Esophagus muscularis mucosa (tissue), 4 donors: ENCODE measurements at places on chromosomes 12 and 14.

DNA sequence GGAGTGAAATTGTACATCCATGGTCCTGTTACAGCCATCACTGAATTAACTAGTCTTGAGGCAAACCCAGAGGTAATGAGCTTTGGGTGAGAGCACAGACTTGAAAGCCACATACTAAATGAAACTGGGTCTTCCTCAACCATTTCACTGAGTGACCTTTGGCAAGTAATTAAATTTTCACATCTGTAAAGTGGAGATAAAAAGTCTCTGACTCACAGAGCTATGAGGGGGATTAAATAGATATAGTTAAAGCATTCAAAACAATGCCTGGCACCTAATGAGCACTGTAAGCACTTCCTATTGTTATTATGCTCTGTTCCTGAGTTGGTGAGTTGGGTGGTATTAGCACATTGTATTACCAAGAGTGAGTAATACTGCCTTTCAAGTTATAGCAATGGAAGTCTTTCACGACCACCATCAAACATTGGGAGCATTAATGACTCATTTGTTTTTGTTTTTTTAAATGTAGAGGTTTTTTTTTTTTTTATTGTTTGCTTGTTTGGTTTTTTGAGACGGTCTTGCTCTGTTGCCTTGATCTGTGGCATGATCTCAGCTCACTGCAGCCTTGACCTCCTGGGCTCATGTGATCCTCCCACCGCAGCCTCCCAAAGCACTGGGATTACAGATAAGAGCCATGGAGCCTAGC, 12.5 kb upstream of the STRN3 start:
- H3K27ac ChIP-seq = no peak overlapping the region
- DNase-seq = peak; percentile 60
- peaks cover 21% of the 10 kb centered on the region for H3K4me1 ChIP-seq

DNA sequence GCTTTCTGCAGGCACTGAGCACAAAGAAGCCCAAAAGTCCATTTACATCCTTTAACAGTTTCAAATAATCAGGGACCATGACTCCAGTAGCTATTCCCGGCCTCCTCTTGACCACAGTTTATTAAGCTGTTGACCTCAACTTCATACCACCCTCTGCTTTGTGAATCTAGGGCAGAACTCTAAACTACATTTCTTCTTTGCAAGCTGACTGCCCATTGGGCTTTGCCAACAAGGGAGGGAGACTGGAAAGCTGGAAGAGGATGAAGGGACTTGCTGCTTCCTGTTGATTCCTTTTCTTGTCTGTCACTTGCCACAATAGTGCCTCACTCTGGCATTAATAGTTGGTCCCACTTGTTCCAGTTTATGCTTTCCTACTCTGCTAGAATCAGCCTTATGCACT, 2.7 kb downstream of the CGRRF1 start:
- peaks cover 11% of the 10 kb centered on the region for H3K36me3 ChIP-seq
- H3K27me3 ChIP-seq = no peaks in the 10 kb centered on the region
- DNase-seq = no peak
- H3K4me1 ChIP-seq = peaks cover 32% of the 10 kb centered on the region
- H3K4me3 ChIP-seq = no peak overlapping the region
- H3K27ac ChIP-seq = no peak overlapping the region

GRCh38 chr14:32762886-32763285, 175.8 kb upstream of the NPAS3 start:
- no peak overlapping the region for H3K27ac ChIP-seq
- no peaks in the 10 kb centered on the region for H3K4me1 ChIP-seq
- no peaks in the 10 kb centered on the region for H3K36me3 ChIP-seq
- no peaks in the 10 kb centered on the region for H3K27me3 ChIP-seq
- H3K4me3 ChIP-seq = no peak overlapping the region

GRCh38 chr14:93857081-93857480, 68.8 kb upstream of the PRIMA1 start:
- no peak overlapping the region for H3K4me3 ChIP-seq
- no peaks in the 10 kb centered on the region for H3K36me3 ChIP-seq
- DNase-seq = no peak
- H3K27ac ChIP-seq = no peak overlapping the region
- H3K27me3 ChIP-seq = no peaks in the 10 kb centered on the region

DNA sequence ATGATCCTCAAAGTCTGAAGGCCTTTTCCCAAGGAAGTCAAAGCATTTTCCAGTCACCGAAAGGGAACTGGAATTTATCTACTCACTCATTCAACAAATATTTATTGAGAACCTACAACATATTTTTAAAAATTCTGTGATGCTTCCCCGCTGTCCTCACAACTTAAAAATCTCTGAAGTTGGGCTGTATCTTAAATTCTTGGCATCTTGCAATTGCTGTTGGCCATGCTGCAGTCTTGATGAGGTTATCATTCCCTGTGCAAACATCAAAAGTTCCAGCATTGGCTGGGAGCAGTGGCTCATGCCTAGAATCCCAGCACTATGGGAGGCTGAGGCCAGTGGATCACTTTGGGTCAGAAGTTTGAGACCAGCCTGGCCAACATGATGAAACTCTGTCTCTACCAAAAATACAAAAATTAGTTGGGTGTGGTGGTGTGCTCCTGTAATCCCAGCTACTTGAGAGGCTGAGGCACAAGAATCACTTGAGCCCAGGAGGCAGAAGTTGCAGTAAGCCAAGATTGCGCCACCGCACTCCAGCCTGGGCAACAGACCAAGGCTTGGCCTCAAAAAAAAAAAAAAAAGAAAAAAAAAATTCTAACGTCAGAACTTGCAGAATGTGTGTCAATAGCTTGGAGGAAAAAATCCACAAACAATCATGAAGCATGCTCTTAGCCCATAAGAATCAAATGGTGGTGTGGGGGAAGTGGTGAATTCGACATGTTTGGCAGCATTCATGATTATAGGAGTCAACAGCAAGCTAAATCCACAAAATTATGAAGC, 34.9 kb downstream of the CCDC177 start:
- H3K4me3 ChIP-seq = no peak overlapping the region
- H3K4me1 ChIP-seq = peaks cover 4% of the 10 kb centered on the region
- no peak for DNase-seq
- no peaks in the 10 kb centered on the region for H3K27me3 ChIP-seq
- H3K36me3 ChIP-seq = no peaks in the 10 kb centered on the region
- no peak overlapping the region for H3K27ac ChIP-seq

DNA sequence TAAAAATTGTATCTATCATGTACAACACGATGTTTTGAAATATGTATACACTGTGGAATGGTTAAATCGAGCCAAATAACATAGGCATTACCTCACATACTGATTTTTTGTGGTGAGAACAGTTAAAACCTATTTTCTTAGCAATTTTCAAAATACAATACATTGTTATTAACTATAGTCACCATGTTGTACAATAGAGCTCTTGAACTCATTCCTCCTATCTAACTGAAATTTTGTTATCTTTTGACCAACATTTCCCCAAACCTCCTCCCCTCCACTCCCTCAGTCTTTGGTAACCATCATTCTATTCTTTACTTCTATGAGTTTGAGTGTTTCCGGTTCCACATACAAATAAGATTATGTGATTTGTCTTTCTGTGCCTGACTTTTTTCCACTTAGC, 6.8 kb upstream of the SLC38A2 start:
- no peaks in the 10 kb centered on the region for H3K27me3 ChIP-seq
- H3K4me3 ChIP-seq = no peak overlapping the region
- H3K4me1 ChIP-seq = peaks cover 15% of the 10 kb centered on the region
- H3K36me3 ChIP-seq = no peaks in the 10 kb centered on the region
- no peak overlapping the region for H3K27ac ChIP-seq

- H3K4me3 ChIP-seq = no peak overlapping the region
- peaks cover 11% of the 10 kb centered on the region for H3K36me3 ChIP-seq
- H3K27me3 ChIP-seq = no peaks in the 10 kb centered on the region
- H3K4me1 ChIP-seq = peaks cover 13% of the 10 kb centered on the region
- no peak overlapping the region for H3K27ac ChIP-seq
These were observed 127.4 kb upstream of the ATF1 start for GRCh38 chr12:50636505-50636904.

GRCh38 chr14:77667331-77667730, 40.5 kb downstream of the ALKBH1 start:
- no peaks in the 10 kb centered on the region for H3K27me3 ChIP-seq
- DNase-seq = no peak
- H3K4me1 ChIP-seq = no peaks in the 10 kb centered on the region
- no peak overlapping the region for H3K27ac ChIP-seq
- H3K36me3 ChIP-seq = peaks cover 4% of the 10 kb centered on the region

DNA sequence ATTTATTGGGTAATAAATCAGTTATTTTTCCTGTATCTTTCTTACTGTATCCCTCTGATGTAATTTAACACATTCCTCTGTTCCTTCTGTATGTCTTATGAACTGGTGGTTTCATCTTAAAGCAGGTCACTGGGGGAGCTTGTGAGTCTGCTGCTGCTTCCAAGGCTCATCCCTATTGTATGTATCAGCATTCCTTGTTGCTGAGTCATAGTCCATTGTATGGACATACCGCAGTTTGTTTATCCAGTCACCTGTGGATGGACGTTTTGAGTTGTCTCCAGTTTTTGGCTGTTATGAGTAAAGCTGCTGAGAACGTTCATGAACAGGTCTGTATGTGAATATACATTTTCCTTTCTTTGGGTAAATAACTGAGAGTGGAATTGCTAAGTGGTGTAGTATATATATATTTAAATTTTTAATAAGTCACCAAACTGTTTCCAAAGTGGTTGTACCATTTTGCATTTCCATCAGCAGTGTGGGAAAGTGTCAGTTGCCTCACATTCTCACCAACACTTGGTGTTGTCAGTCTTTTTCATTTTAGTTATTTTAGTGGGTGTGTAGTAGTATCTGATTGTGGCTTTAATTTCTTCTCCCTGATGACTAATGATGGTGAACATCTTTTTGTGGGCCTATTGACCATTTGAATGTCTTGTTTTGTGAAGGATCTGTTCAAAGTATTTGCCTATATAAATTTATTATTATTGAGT, 82.7 kb downstream of the BEGAIN start:
- H3K36me3 ChIP-seq = no peaks in the 10 kb centered on the region
- no peaks in the 10 kb centered on the region for H3K27me3 ChIP-seq
- no peak for DNase-seq
- no peak overlapping the region for H3K4me3 ChIP-seq
- no peak overlapping the region for H3K27ac ChIP-seq

GRCh38 chr12:45050751-45051571, at the start of gene DBX2:
Gene DBX2, minus strand, starts transcription at chr12:45051099. Its CDS starts 172 bp downstream, at chr12:45050927.
- no peaks in the 10 kb centered on the region for H3K36me3 ChIP-seq
- H3K27ac ChIP-seq = no peak within 1 kb of the TSS
- peak within 1 kb of the TSS; percentile 31 for H3K4me3 ChIP-seq
- H3K27me3 ChIP-seq = peaks cover 47% of the 10 kb centered on the region
- no peak for DNase-seq
- H3K4me1 ChIP-seq = peaks cover 17% of the 10 kb centered on the region
